ENCODE measurements at places on chromosomes 16 and 17.
A peak's percentile ranks its signal among the peaks of the same experiment; 100 is the strongest.

GRCh38 chr16:27425961-27426360 lies 24.0 kb downstream of the IL21R start:
- no peak for DNase-seq

GRCh38 chr17:75632863-75633485 lies at the start of gene SMIM5:
Gene SMIM5, plus strand, starts transcription at chr17:75633434. Its CDS starts 6,768 bp downstream, at chr17:75640202.
- DNase-seq, result peak; percentile 73

- DNase-seq, result peak; percentile 55
These were observed 11.0 kb downstream of the ACSM3 start for GRCh38 chr16:20774703-20775362.

DNA sequence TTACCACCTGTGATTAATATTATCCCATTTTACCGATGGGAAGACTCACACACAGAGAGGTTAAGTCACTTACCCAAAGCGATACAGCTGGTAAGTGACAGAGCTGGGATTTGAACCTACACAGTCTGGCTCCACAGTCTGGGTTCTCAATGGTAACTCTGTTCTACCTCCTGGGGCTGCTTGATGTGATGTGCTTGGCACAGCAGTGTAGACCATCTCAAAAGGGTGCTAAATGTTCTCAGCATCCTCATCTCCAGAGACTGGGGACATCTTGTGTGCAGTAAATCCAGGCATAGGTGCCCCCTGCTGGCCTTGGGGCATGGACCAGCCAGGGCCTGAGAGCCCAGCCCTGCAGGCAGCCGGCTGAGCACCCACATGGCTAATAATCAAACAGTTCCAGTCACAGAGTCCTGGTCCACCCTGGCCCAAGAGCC lies 15.4 kb upstream of the KATNB1 start:
- peak; percentile 60 for DNase-seq

- no peak for DNase-seq
These were observed 2.1 kb downstream of the MYH2 start for GRCh38 chr17:10547351-10547750.

GRCh38 chr16:74455213-74455612 lies 33.9 kb upstream of the CLEC18B start:
- no peak for DNase-seq

- DNase-seq, result no peak
These were observed 466.6 kb upstream of the ERCC4 start for GRCh38 chr16:13453325-13453724.

GRCh38 chr17:45240905-45241327 lies 19.2 kb downstream of the FMNL1 start:
- no peak for DNase-seq

GRCh38 chr16:57388359-57389086 lies 16.0 kb upstream of the CCL17 start:
- no peak for DNase-seq

GRCh38 chr16:88703486-88704309 lies 2.5 kb downstream of the RNF166 start:
- DNase-seq, result no peak

GRCh38 chr16:22092143-22092933 lies at the start of gene VWA3A:
Gene VWA3A, plus strand, starts transcription at chr16:22092541. Its CDS starts 97 bp downstream, at chr16:22092638.
- DNase-seq, result no peak

GRCh38 chr17:81910840-81911276 lies 341 bp downstream of the PCYT2 start:
- DNase-seq, result no peak

DNA sequence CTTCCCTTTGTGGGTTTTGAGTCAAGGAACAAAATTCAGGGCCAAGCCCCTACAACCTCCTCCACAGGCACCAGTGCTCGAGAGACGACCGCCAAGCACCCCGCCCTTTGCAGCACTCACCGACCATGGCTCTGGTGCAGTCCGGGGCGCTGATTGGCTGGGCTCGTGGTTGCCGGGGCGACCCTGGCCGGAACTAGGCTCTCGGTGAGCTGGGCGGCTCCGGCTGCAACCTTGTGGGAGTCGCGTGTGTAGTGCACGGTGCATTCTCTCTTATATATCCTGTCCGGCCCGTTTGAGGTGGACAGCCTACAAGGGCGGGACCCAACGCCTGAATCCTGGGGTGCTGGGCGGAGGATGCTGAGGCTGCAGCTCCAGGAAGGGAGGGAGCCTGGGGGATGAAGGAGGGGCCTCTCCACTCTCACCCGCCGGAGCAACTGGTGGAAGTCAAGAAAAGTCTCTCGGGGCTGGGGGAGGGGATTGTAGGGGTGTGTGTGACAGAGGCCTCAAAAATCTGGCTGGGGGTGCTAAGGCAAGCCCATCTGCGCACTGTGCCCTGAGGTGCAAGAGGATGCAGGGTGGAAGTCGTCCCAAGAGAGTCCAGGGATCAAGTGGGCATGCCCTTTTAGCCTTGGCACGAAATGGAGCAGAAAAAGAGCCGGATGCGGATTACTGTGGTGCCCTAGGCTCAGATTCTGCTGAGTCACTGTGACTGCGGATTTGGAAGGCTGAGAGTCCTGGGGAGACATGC lies at the start of gene NQO1:
TSS of gene NQO1 (minus strand) at position 248 of the 748 bp plus-strand sequence. CDS start at position 127, 121 bp downstream.
- peak; percentile 90 for DNase-seq

DNA sequence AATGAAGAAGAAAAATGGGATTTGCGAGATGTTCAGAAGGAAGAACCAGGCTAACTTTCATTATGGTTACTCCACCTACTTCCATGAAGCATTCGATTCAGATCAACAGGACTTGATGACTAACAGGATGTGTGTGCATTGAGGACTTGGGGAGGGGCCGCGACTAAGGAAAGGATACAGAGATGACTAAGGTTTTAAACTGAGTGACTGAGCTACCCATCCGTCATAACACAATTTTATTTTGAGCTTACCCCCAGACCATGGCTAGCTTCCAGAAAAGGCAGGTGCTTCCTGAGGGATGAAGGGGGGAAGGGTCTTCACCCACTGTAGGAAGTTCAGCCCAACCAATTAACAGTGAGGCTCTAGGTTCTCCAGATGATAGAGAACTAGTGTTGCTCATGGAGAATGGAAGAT lies 2.5 kb upstream of the CDYL2 start:
- DNase-seq, result no peak

DNA sequence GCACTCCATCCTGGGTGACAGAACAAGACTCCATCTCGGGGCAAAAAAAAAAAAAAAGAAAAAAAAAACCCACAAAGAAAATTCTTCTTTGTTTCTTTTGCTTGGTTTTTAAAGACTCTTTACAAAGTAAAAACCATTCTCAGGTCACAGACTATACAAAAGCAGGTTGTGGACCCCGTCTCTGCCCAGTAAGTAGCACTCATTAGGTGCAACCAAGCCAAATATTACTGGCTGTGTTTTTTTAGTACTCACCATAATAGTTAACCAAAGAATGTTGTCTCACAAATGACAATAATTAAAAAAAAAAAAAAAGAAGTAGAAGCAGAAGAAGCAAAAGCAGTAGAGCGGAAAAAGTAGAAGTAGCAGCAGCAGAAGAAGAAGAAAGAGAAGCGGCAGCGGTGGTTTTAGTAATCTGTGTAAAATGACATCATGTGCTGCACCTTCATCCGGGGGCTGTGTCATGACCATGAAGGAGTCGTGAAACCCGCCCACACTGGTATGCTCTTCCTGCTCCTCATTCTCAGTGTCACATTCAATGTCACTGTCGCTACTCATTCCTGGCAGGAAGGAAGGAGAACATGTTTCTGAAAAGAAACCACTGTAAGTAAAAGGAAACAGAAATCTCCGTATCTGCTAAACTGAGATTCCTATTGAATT lies 105.4 kb downstream of the TRIM37 start:
- no peak for DNase-seq

GRCh38 chr16:59220011-59220410 lies 485.9 kb upstream of the GOT2 start:
- no peak for DNase-seq

DNA sequence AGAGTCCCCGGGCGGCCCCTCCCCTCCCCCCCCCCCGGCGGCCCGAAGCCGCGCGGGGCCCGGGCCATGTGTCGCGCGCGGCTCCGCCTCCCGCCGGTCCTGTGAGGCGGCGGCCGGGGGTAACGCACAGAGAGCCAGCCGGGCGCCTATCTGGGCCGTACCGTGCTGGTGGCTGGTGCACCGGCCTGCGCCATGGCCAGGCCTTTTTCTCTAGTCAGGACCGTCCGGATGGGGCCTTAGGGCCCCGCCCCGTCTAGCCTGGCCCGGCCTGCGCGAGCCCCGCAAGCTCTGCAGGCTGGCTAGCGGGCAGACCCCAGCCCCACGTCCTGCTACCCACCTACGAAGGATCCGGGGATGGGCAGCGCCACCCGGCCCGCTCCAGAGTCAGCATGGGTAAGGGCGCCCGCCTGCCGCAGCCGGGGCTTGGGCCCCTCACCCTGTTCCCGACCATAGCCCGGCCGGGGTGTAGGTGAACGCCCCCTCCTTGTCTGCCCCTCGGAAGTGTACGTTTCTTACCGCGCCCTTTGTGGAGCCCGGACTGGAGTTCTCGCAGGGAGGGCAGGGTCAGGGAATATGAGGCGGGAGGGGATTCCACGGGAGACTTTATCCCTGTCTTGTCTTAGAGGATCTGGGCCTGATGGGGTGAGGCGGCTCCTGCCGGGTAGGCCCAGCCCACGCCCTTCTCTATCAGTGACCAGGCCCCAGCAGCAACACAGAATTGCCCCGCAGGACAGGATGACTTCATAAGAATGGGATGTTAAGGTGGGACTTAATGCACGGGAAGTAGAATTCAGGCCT lies at the start of gene CENPT:
TSS of gene CENPT (minus strand) at position 630 of the 798 bp plus-strand sequence. CDS start 13,834 bp downstream, outside the sequence.
- no peak for DNase-seq

GRCh38 chr16:2196162-2196980 lies at the start of gene CASKIN1:
Gene CASKIN1, minus strand, starts transcription at chr16:2196605. Its CDS starts 173 bp downstream, at chr16:2196432.
- DNase-seq, result no peak

DNA sequence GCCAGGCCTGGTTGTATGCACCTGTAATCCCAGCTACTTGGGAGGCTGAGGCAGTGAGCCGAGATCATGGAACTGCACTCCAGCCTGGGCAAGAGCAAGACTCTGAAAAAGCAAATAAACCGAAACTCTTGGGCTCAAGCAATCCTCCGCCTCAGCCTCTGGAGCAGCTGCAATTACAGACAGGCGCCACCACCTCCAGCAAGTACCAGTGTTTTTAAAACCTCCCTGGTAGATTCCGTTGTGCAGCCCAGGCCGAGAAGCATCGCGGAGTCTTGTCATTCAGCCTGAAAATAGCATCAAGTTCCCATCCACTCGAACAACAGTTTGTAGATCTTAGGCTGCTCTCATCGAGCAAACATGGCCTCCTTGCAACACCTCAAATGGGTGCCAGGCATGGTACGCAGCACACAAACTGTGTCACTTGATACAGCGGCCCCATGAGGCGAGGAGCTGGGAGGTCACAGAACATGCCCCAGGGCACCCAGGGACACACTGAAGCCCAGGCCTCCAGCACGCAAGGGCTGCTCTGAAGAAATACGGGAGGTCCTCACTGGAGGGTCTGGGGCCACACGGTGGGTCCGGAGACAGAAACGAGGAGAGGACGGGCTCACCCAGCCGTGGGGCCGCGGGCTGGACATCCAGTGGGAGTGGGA lies 18.1 kb downstream of the TMC6 start:
- DNase-seq, result no peak

GRCh38 chr16:74291577-74292208 lies 4.9 kb upstream of the PSMD7 start:
- DNase-seq, result no peak

DNA sequence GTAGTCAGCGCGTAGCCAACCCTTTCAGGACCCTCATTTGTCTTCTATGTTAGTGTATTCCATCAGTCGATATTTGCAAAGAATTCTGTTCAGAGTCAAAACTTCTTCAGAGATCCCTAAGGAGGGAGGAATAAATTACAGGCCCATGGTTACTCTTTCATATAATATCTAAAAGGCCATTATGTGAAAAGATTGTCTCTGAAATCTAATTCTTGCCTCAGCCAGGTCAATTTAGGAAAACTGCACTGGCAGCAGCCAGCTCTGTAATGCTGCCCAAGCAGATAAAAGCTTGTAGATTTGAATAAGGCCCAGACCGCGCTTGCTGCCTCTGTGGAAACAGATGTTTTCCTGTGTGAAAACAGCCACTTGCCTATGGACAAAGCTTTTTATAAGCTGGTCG lies 379.8 kb downstream of the CNTNAP4 start:
- peak; percentile 91 for DNase-seq

DNA sequence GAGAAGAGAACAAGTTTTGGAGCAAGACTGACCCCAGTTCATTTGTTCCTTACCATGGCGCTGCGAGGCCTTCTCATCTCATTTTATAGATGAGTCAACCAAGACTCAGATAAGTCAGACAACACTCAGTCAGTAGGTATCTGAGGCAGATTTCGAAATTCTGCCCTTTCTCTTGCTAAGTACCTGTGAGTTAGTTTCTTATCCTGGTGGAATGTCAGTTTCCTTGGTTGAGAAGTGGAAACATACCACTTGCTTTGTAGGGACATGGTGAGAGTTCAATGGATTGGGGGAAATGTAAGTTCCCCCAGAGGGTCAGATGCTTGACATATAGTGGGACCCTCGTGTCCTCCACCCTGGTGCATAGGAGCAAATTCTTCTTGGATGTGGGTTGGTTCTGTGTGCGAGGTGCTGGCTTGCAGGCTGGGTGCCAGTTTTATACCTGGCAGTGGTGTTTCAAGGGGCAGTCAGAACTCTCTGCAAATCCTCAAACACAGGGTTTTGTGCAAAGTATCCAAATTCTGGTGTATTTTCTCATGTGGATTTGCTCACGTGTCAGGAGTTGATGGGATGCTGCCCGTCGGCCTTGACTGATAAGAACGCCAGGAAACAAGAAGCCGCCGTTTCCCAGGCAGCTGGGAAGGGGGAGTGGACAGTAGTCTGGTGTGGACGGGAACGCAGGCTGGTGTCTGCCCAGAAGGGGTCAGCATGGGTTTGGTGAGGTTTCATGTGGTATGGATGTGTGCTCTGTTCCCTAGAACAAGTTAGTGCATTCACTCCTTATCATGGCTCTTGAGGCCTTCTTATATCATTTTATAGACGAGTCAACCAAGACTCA lies 61.1 kb upstream of the CIBAR2 start:
- DNase-seq, result peak; percentile 57

- no peak for DNase-seq
These were observed 95.5 kb upstream of the ZNF469 start for GRCh38 chr16:88287219-88287618.

- DNase-seq, result no peak
These were observed 22.3 kb downstream of the RHBDL3 start for GRCh38 chr17:32287804-32288511.

DNA sequence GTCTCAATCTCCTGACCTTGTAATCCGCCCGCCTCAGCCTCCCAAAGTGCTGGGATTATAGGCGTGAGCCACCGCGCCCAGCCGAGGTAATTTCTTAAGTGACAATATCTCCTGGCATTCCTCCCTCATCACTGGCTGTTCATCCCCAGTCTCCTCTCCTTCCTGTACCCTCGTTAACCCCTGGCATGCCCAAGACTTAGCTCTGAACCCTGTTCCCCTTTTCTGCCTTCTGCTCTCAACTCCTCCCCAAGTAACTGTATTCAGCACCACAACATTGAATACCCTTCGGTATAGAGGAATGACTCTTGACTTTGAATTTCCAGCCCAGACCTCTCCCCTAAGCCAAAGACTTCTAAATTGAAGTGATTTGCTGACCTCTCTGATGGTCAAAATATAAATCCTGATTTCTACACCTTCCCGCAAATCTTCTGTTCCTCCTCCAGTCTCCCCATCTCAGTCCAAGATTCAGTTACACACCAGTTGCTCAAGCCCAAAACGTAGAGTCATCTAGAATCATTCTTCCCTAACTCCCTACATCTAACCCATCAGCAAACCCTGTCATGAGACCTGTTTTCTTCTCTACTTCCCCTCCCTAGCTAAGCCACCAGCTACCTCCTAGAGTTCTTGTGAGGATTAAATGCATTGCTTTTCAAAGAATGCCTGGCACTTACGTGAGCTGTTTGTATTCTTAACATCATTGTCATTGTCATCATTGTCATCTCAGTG lies 14.8 kb downstream of the PMP22 start:
- no peak for DNase-seq

GRCh38 chr17:46020023-46020761 lies 21.1 kb downstream of the STH start:
- no peak for DNase-seq

GRCh38 chr16:87457061-87457611 lies 35.7 kb downstream of the ZCCHC14 start:
- DNase-seq, result no peak
